ENCODE measurements at places on chromosomes 5 and 9.
A peak's percentile ranks its signal among the peaks of the same experiment; 100 is the strongest.

DNA sequence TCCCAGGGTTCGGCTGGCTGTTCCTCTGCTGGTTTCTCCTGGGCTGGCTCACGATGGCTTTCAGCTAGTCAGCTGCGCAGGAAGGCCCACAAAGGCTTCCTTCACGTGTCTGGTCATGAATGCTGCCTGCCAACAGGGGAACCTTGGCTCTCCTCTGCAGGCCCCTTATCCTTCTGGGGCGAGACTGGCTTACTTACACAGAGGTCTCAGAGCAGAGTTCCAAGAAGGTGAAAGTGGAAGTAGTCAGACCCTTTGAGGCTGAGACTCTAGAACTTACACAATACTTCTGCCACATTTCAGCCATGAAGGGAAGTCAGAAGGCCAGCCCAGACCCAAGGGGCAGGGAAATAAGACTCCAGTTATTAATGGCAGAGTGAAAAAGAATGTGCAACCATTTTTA lies 99.5 kb downstream of the LHFPL2 start:
- no peak for DNase-seq

DNA sequence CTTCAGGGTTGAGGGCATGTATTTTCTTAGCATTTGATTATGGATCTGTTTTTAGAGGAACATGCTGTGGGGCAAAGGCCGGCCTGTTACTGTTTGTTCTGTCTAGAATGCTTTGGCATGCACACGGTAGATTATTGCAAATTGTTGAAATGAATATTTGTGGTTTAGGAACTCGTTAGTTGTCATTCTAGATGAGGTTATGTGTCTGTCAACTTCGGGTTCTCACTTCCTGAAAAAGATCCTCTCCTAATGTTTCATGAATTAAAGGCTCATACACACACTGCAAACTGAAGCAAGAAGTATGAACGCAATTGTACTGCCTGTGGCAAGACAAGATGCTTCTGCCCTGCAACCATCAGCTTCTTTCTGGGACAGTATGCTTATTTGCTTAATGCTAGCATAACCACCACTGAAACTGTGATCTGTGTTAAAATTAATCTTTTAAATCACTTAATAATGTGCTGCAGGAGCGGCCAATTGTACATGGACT lies 99.6 kb downstream of the BASP1 start:
- peak; percentile 83 for DNase-seq

DNA sequence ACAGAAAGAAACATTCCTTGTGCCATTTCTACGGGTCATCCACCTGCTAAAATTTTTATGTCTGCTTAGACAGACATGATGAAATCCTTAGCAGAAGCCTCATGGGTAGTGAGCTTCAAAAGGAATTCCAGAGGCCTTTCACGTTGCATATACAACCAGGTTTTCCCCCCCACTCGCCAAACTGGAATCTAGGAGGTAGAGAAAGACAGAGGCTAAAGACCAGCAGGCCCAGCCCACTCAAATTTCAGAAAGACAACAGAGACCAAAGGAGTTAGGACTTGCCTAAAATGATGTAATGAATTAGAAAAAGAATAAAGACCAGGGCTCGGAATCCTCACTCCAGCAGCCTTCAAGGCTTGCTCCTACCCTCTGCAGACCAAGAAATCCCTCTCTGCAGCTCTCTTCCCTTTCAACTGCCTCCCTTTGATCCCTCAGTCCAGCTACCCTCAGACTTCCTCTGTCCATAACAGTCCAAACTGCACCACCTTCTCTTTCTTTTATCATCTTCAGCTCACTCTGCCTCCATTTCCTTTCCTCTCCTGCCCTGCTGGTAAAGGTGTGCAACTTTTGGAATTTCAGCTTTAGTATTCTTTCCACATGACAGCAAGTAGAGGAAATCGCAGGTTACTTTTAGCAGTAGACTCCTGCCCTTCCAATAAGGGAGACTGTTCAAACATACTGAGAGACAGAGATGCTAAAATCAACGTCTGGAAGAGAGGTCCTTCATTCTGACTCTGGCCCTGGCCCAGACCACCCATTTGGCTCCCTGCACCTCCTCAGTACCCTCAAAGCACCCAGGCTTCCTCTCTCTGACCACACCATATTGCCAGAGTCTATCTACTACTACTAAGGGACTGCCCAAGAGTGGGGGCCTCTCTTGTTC lies 8.9 kb downstream of the B4GALT1 start:
- DNase-seq = peak; percentile 86

DNA sequence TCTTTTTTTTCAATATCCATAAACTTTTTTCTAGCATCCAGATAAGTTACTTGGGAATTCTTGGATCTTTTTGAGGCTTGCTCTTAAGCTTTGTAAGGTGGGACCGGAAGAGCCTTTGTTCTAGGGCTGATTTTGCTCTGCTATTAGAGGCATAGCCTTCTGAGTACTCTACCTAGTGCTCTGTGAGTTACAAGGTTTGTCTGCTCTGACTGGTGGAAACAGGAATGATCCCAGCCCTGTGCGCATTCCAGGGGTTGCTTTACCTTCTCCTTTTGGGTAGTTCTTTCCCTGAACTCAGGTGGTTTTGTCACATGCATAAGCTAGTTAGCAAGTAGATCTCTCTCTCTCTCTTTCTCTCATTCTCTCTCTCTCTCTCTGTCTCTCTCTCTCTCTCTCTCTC lies 180.8 kb upstream of the PCSK5 start:
- DNase-seq = no peak

DNA sequence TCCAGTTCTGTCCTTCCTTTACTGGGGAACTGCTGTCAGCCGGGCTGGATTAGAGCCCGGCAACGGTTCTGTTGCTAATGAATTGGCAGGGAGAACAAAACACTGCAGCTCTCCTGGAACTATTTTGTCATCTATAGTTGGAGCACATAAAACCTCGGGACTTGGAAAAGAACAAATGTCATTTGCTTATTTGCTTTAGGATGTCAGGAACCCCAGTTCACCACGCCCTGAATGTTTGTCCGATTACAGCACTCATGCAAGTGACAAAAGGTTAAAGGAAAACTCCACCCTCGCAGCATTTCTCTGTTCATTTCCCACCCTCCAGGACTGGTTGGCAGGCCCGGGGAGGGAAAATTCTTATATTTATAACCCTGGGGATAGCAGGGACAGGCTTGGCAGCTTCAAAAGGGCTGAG lies 66.4 kb upstream of the PLPP1 start:
- peak; percentile 65 for DNase-seq

DNA sequence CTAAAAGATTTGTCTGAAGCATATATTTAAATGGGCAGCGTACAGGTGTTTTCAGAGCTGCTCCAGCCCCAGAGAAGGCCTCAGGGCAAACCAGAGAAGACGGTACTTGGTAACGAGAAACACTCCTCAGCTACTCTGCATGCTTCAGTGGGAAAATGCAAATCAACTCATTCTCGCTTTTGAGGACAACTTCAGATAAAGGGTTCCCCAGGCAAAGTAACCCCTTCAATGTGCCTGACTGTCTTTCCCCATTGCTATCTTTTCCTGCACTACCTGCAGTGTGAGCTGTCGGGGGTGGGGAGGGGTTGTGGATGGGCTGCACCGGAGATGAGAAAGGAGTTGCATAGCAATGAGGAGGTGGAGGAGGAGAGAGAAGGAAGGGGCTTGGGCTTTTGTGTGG lies 339.7 kb upstream of the CLINT1 start:
- DNase-seq = no peak

All from epithelial cell of esophagus (primary cell).